ENCODE measurements at places on chromosomes 2 and 18.
A peak's percentile ranks its signal among the peaks of the same experiment; 100 is the strongest.

DNA sequence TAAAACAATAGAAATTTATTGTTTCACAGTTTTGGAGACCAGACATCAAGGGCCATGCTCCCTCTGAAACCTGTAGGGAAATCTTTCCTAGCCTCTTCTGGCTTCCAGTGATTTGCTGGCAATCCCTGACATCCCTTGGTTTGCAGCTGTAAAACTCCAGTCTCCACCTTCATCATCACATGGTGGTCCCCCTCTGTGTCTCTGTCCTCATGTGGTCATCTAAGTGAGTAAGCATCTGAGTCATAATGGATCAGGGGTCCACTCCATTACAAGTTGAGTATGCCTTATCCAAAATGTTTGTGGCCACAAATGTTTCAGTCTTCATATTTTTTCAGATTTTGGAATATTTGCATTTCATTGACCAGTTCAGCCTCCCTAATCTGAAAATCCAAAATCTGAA is 5.6 kb upstream of the SGPP2 start:
- no peak for DNase-seq

DNA sequence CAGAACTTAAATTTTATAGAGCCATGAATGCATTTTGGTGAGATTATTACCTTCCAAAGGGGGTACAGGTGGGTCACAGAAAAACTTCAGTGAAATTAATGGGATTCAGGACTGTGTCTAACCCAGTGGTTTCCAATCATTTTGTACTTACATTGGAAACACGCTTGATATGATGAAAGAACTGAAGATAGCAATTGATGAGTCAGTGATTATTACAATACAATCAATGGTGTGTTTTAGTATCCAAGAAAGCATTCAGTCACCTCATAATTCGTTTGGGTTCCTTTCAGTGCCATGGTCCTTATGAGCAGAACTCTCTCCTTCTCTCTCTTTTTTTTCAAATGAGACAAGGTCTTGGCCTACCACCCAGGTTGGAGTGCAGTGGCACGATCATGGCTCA is 66.5 kb upstream of the IGFBP5 start:
- DNase-seq = no peak

GRCh38 chr18:76491776-76492668 is 3.0 kb downstream of the ZNF516 start:
- no peak for DNase-seq

- no peak for DNase-seq
These were observed 10.3 kb downstream of the SNED1 start for GRCh38 chr2:241008711-241009121.

DNA sequence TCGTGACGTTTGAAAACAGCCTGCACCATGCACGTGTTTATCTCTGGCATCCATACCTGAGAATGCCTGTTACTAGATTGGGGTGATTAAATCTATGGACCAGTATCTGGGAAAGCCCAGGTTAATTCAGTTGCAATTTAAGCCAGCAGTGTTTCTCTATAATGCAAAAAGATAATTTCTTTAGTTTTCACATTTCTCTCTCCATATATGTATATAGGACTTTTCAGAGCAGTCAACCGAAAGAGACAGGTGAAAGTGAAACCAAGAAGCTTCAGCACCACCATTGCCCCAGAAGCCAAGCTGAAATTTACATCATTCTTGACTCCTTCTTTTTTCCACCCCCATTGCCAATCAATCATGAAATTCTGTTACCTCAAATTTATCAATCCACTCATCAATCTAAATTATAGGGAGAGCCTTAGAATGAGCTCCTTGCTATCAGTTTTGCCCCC is 2.7 kb upstream of the LRP2 start:
- no peak for DNase-seq

DNA sequence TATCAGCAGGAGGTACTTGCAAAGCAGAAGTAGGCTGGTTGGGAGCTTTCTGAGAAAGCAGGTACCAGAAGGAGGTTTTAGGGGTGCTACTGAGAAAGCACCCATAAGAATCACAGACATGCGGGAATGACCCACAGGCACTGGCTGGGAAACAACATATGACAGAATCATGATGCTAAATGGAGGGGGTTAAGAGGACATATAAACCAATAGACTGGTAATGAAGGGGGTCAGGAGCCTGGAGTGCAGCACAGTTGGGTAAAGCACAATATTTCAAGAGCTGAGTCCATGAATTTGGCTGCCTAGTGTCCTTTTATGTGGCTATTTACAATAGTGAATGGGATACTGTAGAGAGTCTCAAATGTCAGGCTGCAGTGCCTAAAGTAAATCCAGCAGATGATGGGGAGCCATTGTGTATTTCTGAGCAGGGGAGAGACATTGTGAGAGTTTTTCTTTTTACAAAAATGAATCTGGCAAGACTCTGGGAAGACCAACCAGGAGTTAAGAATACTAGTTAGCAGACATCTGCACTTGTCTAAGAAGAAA is 27.6 kb upstream of the GMCL1 start:
- DNase-seq = no peak

GRCh38 chr2:12261986-12262680 is 454.6 kb upstream of the TRIB2 start:
- no peak for DNase-seq

DNA sequence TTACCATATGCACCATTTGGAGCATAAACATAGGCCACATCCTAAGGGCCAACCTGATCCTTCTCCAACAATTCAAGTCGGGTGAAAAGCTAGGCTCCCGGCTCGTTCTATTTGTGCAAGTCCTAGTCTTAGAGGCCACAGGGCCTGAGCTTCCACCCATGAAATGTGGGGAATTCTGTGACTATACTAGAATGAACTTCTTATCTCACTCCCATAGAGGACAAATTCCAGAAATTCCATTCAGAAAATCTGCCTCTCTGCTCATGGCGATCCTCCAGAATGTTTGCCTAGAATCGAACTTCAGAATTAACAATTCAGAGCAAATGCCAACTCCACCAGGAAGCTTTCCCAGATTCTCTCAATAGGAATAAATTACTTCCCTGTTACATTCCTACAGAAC is 187.9 kb downstream of the BCL11A start:
- DNase-seq = no peak

- no peak for DNase-seq
These were observed 149.5 kb downstream of the SPP2 start for GRCh38 chr2:234199996-234200395.

DNA sequence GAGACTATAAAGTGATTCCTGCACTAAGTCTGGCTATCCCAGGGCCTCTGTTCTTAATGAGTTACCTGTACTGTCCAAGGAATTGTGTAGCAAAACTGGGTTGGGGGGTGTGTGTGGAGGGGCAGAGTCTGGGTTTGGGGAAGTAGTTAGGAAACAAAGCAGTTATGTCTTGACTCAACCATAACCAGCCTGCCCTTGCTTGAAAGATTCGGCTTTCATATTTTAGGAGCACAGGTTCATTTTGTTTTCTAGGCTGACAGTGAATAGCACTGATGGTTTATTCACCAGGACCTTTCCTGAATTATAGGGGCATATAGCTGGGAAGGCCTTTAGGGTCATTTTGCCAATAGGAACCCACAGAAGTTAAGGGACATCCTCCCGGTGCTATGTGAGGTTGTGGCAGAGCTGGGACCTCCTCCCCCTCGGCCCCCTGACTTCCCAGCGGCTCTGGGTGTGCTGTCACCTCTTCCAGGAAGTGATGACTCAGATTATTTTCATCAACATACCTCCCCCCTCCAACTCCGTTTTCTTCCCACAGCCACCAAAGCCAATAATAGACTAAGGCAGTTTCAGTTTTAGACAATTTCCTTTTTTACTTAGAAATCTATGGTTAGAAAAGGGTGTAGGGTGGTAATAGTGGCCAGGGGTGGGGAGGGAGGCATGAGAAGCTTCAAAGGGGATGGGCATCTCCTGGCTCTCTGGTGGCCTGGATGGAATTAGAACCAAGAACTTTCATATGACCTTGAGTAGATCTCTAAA is 44.8 kb downstream of the SETBP1 start:
- DNase-seq = peak; percentile 54

GRCh38 chr2:240707821-240708220 is 16.2 kb downstream of the AQP12A start:
- DNase-seq = no peak

GRCh38 chr2:113127646-113128570 is 510 bp downstream of the IL1RN start:
- no peak for DNase-seq

- DNase-seq = no peak
These were observed 83.3 kb upstream of the ID2 start for GRCh38 chr2:8598295-8599165.

DNA sequence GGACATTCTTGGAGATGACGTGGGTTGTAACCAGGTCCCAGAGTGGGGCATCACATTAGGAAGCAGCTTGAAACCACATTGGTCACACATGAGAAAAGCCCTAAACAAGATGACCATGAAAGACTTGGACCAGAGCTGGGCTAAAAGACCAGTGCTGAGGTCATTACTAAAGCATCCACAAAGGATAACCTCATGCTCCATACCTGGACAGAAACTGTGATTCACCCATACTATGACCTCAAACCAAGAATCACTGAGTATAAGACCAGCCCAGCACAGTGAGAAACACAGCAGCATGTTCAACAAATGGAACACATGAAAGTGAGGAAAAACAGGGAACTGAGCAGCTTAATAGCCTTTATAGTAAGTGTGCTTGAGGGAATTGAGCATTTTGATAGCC is 635.5 kb upstream of the NETO1 start:
- no peak for DNase-seq

DNA sequence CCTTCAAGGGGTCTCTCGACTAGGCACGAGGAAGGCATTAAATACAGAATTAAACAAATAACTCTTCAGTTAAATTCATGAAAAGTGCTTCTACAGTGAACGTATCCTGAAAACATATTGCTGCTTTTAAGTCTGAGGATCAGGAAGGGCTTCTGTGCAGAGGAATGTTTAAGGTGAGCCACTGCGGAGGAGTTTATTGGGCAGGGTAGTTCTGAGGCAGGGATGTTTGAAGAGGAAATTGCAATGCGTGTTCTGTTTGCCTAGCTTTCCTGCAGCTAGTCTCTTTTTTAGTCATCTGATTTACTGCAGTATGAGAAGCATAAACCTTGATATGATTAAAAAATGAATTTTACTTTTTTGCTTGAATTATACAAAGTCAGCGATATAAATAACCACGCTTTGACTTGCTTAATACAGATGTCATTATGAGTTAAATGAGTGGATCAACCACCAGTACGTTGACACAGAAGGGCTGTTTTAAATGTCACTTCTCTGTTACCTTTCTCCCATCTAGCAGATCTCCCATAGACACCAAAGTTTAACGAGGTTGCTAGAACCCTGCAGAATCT is 98.7 kb downstream of the CTNNA2 start:
- no peak for DNase-seq

DNA sequence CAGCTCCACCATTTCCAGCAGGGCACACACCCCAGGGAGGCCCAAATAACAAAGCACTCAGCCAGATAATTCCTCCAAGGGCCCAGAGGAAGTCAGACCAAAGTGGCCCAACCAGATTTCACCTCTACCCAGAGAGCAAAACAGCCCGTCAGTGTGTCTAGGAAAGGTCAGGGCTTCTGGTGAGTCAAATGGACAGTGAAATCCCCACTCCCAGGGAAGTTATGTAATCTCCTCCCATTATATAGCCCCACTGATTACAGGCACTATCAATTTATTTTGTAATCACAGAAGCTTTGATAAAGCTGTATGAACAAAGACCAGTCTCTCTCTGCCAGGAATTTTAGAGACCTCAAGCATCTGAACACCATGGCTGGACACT is 4.0 kb downstream of the B4GALT6 start:
- DNase-seq = no peak

DNA sequence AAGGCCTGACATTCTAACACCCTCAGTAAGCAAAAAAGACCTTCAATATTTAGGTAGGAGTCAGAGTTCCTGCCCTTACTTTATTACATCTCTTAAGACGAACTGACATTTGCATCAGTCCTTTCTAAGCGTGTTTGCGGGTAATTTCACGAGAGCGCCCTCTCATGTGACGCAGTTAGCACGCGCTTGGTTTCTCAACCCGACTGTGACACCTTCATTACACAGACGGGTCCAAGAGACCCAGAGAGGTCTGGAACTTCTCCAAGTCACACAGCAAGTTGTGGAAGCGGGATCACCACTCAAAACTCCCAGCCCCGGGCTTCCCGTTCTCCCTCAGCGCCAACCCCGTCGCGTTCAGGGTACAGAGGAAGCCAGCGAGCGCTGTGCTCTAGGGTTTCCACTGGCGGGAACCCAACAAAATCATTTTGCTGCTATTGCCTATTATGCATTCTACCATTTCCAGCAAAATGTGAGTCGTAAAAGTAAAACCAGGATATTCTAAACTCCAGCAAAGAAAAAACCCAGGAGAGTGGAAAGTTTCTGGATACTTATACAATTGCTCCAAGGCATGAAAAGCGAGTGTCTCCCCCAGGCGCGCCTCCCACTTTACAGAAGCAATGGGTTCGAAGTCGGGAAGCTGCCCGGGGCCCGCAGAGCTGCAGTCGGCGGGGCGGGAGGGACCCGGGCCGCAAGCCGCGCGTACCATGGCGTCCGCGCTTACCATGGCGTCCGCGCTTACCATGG is 601 bp downstream of the ENOSF1 start:
- peak; percentile 50 for DNase-seq

DNA sequence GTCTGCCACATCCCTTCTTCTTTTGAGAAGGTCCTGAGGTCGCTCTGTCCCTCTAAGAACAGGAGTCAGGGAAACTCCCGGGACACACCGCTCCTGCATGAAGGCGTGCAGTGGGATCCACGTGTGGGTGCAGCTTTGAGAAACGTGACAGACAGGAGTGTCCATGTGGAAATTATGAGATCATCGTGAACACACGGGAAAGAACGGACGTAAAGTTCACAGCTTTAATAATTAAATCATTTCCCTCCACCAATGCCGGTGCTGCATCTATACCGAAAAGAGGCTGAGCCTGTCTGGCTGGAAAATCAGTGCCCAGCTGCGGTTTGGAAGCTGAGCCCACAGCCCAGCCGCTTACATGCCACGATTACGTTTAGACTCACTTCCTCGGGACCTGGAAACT is 372.4 kb upstream of the SALL3 start:
- DNase-seq = no peak

DNA sequence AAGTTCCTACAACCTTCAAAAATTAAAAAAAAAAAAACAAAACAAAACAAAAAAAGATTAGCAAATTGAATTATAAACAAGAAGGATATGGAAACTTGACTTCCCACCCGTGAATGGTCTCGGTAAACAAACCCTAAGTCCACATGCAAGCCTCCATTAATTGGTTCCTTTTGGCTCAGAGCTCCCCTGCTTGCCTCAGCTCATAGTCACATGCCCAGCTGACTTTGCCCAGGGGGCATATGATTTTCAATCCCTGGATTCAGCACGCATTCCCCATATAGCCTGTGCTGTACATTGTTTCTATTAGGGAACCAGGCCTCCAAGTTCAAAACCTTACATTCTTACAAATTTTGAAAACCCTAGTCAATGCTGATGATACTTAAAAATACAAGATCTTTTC is 95.0 kb downstream of the PID1 start:
- DNase-seq = no peak

- DNase-seq = no peak
These were observed 335.0 kb upstream of the KYNU start for GRCh38 chr2:142542431-142542910.

- DNase-seq = no peak
These were observed 34.8 kb downstream of the LIPG start for GRCh38 chr18:49596687-49597086.

- no peak for DNase-seq
These were observed 14.9 kb downstream of the DPP4 start for GRCh38 chr2:162058973-162059668.

GRCh38 chr2:64751286-64752260 is 97.9 kb upstream of the SERTAD2 start:
- no peak for DNase-seq
